Aorta (tissue), 5 donors: ENCODE measurements at places on chromosomes 2 and 18. TPM values are rescaled to one million over a fixed set of nuclear protein-coding genes. Genes with fewer than 3 reads are reported as not detected.
A peak's percentile ranks its signal among the peaks of the same experiment; 100 is the strongest.

DNA sequence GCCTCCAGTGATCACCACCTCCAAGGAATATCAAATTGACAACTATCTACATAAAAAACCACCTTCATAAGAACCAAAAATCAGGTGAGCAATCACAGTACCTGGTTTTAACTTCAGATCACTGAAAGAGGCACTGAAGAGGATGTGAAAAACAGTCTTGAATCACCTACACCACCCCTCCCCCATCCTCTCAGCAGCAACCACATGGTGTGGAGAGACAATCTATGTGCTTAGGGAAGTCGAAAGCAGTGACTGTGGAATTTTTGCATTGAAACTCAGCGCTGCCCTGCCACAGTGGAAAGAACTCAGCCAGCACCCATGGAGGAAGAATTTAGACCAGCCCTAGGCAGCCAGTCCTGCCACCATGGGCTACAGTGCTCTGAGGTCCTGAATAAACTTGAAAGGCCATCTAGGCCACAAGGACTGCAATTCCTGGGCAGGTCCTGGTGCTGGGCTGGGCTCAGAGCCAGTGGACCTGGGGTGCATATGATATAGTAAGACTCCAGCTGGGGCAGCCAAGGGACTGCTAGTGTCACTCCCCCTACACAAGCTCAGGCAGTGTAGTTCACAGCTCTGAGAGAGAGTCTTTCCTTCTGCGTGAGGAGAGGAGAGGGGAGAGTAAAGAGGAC, 75.6 kb downstream of the ATL2 start:
- no peak for DNase-seq

GRCh38 chr2:217055624-217056023, 195.8 kb upstream of the TNP1 start:
- no peak for DNase-seq

- no peak for DNase-seq
Measured at GRCh38 chr2:45782986-45783385, 131.5 kb downstream of the PRKCE start.

DNA sequence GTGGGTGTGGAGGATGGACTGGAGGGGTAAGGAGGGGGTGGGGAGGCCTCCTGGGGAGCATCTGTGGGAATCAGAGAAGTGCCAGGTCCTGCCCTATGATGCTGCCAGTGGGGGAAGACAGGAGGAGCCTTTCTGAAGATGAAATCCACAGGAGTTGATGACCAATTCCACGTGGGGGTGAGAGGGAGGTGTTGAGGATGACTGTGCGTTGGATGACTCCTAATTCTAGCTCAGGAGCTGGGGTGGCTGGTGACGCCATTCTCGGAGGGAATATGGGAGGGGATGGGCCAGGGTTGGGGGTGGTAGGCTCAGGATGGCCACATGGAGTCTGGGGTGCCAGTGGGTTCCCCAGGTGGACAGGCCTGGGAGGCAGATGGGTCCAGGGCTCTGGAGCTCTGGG, 32.3 kb downstream of the EMX1 start:
- DNase-seq = no peak

- no peak for DNase-seq
Measured at GRCh38 chr18:40673150-40673549, 1281.9 kb upstream of the PIK3C3 start.

DNA sequence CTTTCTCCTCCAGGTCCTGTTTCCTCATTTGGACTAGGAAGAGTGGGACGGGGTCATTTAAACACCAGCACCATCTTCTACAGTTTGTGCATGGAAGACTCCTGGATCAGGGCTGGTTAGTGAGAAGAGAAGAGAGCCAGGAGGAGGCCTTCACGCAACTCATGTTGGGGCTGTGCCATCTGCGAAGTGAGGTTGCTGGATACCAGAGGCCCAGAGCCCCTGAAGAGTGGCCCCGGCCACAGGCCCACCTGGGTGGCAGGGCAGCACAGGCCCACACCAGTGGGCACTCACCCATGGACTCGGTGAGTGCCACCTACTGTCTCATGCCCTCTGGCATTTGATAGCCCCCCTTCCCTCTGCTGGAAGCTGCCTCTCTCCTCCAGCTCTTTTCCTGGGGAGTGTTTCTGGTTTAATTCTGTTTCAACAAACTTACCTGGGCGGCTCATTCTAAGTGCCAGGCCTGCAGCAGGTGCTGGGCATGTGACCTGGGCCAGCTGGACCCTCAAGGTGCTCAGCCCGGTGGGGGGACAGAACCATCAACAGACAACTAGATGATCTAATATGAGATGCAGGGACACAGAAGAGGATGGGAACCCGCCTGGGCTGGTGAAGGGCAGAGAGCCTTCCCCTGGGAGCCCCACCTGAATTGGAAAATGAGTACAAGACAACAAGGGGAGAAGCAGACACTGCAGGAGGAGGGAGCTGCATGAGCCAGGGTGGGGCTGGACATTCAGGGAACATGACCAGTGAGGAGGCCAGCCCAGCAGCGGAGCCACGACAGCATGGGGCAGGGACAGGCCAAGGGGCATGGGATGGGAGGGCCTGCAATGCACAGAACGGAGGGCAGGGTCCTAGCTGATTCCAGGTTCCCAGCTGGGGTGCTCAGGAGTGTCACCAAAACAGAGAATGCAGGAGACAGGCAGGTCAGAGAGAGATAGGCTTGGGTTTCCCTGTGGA, 70.6 kb downstream of the MARCO start:
- DNase-seq = no peak

DNA sequence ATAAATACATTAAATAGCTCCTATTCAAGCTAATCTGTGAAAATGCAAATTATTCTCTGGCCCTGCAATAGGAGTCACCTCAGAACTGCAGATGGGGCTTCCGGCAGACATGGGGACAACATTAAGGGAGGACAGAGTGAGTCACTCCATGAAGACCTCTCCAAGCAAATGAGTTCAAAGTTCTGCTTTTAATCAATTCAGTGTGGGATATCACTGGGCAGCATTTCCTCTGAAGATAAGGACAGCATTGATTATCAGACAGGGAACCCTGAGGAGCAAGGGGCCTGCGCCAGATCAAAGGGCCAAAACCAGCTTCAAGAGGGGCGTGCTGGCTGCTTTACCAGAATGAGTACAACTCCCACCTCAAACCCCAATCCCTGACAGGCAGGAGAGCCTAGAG, 356.9 kb upstream of the KLHL29 start:
- no peak for DNase-seq

DNA sequence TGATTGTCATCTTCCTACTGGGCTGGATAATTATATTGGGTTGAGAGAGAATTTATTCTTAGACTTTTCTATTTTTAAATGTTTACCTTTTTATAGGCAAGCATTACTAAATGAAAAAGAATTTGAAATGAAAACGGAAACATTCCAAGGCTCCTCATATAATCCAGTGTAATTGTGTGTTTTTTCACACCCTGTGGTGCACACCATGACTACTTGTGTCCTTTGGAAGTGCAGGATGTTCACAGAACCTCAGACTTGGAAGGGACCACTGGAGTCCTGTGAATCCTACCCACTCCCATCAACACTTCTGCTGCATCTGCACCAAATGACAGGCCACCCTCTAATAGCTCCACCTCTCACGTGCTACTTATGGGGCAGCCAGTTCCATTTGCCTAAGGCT, 48.0 kb downstream of the NAT8 start:
- DNase-seq = no peak

DNA sequence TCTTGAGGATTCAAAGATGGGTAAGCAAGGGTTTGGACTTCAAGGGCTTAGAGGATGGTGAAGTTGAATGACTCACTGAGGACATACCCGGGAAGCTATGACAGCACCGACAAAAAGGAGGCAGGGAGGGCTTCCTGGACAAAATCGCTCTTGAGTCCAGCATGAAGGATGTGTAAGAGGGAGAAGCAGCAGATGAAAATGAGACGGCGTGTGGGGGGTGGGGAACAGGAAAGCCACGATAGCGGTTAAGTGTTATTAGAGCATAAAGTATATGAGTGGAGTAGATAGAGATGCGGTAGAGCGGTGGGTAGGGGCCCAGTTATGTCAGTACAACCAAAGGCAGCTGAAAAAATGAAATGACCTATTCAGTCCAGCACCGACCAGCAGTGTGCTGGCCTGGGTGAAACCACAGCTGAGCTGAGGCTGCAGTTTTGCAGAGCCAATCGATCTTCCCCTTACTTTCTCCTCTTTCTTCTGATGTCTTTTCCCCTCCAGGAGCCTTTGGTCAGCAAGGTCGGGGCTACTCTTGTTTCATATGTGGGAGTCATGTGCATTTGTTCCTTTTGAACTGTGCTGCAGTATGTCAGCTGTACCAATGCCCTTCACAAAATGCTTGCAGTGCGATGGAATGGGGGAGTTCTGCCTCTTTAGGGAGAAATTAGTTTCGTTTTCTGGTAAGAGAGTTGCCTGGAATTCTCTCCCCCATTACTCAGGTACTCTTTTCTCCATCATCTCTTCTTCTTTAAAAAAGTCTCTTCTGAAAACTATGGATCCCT, 2.0 kb upstream of the THUMPD2 start:
- no peak for DNase-seq

DNA sequence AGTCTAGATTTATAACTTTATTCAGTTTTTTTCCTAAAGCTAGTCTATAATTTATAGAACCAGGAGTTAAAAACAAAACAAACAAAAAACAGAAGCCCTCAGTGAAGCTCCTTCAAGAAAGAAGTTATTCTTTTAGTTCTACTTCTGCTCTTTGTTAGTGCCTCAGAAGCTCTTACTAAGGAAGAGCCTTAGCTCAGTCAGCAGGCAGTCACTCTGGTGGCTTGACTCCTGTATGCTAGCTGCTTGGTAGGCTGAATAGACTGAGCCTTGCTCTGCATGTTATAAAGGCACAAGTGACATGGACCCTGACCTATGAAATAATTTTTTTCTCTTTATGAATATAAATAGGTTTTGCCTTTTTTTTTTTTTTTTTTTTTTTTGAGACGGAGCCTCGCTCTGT, 24.8 kb downstream of the NCOA1 start:
- no peak for DNase-seq

DNA sequence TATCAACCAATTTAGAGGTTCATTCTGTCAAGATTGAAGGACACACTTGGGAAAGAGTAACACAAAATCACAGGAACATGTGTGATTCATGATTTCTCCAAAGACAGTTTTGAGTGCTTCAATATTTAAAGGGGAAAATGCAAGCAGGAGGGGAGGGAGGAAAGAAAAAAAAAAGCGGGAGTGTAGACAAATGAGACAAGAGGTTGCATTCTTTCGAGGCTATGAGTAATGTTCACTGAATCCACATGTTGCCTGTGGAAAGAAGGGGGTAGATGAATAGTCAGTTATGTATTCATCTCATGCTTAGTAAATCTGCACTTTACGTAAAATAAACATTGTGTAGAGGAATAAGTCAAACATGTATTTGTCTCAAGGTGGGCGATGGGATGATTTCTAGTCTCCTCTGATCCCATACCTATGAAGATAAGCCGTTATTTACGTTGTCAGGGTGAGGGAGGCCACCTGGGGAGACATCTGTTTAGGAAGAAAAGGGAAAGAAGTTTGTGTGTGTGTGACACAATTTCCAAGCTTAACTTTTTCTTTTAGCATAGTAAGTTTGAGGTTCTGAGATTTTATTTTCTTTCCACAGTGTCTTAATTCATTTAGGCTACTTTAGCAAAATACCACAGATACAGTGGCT, 211.0 kb upstream of the ZC3H15 start:
- no peak for DNase-seq

DNA sequence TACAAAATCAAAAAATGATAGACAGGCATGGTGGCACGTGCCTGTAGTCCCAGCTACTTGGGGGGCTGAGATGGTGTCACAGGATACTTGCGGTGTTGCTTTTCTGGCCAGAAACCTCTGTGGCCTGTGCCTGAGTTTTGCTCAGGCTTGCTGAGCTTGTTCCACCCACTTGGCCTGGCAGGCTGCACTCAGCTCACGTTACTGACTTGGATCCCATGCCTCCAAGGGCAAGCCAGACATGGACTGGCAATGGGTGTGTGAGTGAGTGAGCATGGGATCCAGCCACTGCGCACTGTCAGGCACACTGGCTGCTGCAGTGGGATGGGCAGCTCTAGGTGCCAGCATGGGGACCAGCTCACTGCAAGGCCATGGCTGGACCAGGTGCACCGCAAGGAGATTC, 67.9 kb downstream of the NCAPH start:
- peak; percentile 51 for DNase-seq

DNA sequence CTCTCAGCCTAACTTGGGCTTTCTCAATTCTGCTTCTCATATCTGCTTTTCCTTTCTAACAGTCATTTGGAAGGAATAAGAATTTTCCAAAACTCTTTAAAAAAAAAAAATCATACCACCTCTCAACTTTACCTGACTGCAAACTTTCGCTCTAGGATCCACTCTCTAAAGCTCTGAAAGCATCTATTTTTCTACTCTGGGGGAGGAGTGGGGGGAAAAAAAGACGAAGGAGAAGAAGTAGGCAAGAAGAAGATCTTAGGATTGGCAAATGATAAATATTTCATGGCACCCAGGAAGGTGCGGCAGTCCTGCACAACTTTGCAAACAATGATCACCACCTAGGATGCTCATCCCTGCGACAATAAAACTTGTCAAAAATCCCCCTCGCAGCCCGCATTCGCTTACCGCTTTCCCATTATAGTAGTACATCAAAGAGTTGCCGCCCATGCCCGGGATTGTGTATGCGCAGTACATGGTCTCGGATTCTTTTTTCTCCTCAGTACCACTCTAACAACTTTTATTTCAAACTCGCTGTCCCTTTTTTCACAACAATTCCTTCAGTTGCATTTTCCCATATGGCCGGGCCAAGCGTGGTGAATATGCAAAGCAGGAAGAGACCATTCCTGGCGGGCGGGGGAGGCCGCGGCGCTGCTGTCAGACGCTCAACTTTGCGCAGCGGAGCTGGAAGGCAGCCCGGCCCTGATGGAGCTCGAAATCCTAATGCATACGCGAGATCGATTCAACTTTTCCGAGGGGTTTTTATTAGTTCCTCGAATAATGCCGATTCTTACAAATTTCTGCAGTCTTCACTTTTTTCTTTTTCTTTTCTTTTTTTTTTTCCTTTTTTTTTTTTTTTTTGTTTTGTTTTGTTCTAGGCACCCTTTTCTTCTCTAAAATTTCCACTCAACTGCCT, 266.5 kb downstream of the TCF4 start:
- DNase-seq = peak; percentile 95

GRCh38 chr18:22933966-22934423, 867 bp downstream of the RBBP8 start:
- DNase-seq = no peak

Gene C2orf81
- 1.4 TPM for total RNA-seq

Gene MAP3K19
- not detected for total RNA-seq

Gene SLC5A7
- 0.19 TPM for total RNA-seq

Gene GALR1
- not detected for total RNA-seq

Gene FEZ2
- total RNA-seq = 59.3 TPM
